ENCODE measurements at places on chromosomes 7 and 10.

- DNase-seq, result peak; percentile 33
These were observed 69.0 kb downstream of the ADD3 start for GRCh38 chr10:110076559-110077318.

GRCh38 chr7:1460821-1461645 is 1.8 kb upstream of the MICALL2 start:
- DNase-seq, result no peak

DNA sequence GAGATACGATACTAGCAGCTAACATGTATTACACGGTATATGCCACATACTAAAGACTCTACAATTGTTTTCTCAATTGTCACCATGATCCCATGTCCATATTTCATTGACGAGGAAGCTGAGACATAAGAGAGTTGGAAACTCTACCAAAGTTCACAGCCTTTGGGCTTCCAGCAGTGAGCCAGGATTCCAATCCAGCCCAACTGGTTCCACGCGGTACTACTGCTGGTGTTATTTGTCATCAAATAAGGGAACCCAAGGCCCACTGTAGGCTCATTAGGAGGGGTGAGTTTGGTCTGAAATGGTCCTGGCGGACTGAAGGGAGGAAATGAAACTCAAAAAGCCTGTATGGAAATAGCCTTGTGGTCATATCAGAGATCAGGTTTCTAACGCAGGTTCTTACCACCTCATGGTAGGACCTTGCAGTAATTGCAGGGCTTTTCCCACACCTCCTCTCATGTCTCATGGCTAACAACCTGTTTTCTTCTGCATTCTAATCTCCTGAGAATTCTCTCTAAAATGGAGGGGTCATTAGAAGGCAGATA is 814.6 kb downstream of the LRMDA start:
- DNase-seq, result no peak

DNA sequence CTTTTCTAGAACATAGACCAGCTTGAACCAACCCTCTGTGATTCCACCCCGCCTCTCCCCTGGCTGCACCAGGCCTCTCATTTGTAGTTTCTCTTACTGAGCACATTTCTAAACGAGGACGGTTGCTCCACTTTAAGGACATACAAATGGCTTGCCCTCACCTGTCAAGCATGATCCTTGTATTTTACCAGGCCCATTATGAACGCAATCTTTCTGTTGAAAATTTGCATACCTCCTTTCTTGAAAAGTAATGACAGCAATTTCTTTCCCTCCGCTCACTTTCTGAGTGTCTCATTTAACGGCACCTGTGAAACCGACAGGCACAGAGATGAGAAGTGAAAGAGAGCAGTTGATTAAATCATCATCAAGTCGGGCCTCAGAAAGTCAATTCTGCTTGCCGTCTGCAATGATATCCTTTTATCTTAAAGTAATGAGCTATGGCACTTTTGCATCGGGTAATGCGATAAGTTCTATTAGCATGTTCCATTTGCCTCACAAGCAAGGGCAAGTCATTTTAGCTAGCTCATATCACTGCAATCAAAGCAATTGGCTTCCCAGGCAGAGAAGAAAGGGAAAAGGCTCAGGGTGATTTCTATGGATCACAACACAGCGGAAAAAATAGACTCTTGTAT is 705.6 kb upstream of the GALNT17 start:
- DNase-seq, result no peak

GRCh38 chr7:135879233-135879632 is 97.9 kb downstream of the MTPN start:
- no peak for DNase-seq

GRCh38 chr7:70098133-70098561 is 499.9 kb downstream of the AUTS2 start:
- DNase-seq, result no peak

GRCh38 chr7:29607259-29607658 is 43.6 kb downstream of the PRR15 start:
- DNase-seq, result no peak

DNA sequence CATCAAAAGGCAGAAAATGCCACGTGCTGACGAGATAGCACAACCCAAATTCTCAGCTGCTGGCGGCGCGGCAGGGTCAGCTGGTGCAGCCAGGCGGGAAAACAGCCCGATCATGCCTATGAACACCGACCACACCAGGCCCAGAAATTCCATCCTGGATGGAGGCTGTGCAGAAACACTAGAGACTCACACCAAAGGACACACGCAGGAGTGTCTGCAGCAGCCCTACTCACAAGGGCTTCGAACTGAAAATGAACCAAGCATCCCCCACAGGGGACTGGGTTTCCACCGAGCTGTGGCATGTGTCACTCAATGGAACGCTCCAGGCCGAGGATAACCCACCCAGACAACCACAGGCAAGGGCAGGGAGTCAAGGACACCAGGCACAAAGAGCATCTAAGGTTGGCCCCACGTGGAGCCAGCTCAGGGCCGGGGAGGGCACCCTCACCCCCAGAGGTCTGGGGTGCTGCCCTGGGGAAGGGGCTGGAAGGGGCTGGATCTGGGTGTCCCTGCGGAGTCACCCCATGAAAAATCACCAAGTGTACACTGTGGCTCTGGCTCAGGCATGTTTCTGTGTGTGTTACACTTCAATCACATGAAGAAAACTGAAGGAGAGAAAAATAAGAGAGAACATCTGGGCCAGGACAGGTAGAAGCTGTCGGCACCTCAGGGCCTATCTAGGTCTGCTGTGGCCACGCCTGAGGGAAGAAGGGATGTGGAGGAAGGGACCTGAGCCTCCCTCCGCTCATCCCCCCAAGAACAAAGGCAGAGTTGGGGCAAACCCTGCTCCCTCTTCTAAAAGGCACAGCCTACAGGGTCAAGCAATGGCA is 33.0 kb downstream of the RASGEF1A start:
- no peak for DNase-seq

DNA sequence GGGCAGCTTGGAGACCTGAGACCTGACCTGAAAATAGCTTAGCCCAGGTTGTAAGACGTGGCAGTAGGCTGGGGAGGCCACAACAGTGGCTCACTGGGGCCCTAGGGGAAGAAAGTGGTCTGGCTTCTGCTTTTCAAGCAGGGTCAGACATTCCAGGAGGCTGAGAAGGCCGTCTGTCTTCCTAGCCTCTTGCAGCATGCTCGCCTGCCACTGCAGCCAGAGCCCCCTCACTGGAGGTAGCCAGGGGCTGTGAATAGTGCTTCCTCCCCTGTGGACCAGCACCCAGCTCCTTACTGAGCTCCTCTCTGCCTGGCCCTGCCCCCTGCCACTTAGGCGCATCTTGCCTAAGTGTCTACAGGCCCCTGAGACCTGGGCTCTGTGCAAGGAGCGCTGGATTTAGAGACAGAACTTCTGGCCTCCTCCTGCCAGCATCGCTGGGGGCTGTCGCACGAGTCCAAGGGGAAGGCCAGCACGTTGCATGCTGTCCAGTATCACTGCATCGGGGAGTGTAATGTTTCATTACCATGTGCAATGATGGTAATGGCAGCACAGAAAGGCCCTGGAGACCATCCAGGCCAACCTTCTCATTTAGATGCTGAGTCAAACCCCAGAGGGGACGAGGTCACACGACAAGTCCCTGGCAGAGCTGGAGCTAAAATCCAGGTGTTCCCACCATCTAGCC is 12.7 kb downstream of the ZMIZ1 start:
- DNase-seq, result no peak

- DNase-seq, result peak; percentile 94
These were observed 41.2 kb upstream of the TNS3 start for GRCh38 chr7:47622946-47623640.

DNA sequence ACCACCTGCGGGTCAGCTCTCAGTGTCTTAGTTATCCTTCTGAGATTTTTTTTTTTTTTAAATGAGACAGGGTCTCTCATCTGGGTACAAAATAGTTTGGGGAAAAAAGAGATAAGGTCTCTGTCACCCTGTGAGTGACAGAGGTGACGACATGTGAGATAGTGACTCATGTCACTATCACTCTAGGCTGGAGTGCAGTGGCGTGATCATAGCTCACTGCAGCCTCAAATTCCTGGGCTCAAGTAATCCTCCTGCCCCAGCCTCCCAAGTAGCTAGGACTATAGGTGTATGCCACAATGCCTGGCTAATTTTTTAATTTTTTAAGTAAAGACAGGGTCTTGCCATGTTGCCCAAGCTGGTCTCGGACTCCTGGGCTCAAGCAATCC is 10.4 kb downstream of the BLVRA start:
- no peak for DNase-seq

- no peak for DNase-seq
These were observed 189.6 kb downstream of the ADAM12 start for GRCh38 chr10:126198681-126199080.

GRCh38 chr10:23966504-23967051 is 242.4 kb upstream of the KIAA1217 start:
- DNase-seq, result no peak

- DNase-seq, result no peak
These were observed 12.1 kb downstream of the HKDC1 start for GRCh38 chr10:69232252-69232651.

GRCh38 chr10:50382576-50383023 is 131.3 kb upstream of the ASAH2 start:
- DNase-seq, result no peak

- no peak for DNase-seq
These were observed 23.9 kb upstream of the CALD1 start for GRCh38 chr7:134755422-134756022.

GRCh38 chr10:62632071-62632809 is 172.3 kb upstream of the ADO start:
- DNase-seq, result no peak

DNA sequence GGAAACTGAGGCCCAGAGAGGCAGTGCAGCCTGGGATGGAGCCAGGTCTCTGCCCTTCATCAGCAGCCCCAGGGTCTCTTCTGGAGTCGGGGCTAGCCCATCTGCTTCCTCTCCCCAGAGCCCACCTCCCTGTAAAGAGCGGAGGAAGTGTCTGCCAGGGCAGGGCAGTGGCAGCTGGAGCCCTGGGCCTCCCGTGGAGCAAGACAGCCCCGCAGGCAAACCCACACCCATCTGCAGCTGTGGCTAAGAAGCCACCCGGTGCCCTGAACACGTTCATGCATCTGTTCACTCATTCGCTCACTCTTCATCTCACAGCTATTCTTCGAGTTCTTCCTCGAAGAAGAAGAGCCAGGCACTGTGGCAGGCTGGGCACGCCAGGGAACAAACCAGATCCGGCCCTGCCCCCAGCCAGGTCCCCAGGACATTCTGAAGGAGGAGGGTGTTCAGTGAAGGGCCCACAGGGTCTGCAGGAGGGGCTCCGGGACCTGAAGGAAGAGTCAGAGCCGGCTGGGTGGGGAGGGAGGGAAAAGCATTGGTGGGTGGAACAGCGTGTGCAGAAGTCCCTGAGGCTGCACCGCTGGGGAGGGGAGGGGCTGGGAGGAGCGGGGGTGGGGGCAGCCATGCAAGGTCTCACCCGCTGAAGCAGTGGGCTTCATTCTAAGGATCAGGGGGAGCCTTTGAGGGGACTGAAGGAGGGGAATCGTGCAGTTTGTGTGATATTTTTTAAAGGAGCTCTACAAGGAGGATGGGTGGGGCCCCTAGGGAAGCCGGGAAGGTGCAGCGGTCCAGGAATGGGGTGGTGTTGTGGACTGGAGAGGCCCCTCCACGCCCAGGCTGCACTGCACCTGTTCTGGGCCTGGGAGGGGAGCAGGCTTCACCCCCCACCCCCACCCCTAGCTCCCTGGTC is 99.1 kb downstream of the UNCX start:
- DNase-seq, result no peak

DNA sequence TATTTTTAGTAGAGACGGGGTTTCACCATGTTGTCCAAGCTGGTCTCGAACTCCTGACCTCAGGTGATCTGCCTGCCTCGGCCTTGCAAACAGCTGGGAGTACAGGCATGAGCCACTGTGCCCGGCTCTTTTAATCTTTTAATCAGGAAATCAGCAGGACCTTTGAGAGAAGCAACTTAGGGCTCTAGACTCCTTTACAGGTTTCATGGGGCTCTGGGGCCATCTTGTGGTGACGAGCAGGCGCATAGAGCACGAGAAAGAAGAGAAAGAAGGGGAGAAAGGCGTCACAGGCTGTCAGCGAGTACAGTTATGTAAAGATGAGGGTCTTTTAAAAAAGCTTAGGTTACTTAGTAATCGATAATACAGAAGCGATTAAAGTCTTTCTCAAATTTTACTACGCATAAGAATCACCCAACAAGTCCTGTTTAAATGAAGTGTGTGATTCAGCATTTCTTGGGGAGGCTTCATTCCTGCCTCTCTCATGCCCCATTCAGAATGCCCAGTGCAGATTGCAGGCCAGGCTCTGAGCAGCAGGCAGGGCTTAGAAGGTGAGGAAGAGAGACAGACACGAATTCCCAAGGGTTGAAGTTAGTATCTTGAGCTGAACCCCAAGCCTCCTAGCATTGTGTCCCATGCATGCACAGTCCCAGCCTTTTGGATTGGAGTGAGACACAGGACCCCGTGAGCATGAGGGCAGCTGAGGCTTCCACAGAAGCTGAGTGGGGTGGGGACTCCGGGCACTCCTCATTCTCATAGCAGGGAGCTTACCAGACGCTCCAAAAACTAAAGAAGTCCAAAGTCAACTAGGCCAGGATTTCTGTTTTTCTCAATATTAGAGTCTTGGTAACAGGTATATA is 23.6 kb upstream of the PFKP start:
- peak; percentile 62 for DNase-seq

DNA sequence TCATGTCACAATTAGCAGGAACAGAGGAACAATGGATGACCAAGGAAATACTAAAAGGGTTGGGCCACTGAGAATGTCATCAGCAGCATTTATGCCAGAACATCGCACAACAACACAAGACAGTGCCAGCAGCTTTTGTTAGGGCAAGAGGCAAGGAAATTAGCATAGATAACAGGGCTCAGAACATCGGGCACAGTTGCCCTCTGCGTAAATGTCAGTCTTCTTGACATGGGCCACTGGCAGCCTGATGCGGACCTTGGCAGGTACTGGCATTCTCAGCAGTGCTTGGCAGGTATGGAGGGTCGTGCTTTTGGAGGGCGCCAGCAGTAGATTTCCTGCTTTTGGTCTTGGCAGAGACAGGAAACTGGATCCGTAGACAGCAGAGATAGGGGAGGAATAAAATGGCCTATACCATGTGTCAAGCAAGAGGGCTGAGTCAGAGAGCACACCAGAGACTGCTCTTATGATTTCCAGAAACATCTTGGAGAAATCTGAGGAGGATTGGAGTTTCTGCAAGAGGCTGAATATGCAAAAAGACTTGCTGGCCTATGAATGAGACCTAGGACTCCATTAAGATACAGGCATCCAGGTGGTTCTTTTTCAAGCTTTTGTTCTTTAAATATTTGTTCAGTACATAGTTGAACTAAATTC is 371.5 kb upstream of the MTPN start:
- DNase-seq, result no peak

GRCh38 chr7:18086165-18087025 is 58.7 kb upstream of the PRPS1L1 start:
- DNase-seq, result no peak

DNA sequence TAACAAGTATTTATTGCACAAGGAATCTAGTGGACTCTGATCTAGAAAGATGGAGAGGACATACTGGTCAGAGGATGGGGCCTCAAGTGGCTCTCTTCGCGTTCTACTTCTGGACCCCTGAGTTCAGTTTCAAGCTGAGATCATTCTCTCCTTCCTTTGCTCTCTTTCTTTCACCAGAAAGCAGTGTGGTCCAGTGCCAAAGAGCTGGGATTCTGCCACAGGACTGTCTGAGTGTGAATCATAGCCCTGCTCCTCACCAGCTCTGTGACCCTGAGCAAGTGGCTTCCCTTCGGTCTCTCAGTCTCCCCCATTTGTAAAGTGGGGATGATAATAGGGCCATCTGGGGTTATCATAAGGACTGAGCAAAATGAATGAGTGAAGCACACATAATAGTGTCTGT is 715.2 kb downstream of the SUGCT start:
- no peak for DNase-seq
